ENCODE measurements at places on chromosomes 13 and 19. TPM values are rescaled to one million over a fixed set of nuclear protein-coding genes. Genes with fewer than 3 reads are reported as not detected.

- DNase-seq = no peak
Measured at GRCh38 chr19:33800012-33800680, 3.5 kb downstream of the KCTD15 start.

DNA sequence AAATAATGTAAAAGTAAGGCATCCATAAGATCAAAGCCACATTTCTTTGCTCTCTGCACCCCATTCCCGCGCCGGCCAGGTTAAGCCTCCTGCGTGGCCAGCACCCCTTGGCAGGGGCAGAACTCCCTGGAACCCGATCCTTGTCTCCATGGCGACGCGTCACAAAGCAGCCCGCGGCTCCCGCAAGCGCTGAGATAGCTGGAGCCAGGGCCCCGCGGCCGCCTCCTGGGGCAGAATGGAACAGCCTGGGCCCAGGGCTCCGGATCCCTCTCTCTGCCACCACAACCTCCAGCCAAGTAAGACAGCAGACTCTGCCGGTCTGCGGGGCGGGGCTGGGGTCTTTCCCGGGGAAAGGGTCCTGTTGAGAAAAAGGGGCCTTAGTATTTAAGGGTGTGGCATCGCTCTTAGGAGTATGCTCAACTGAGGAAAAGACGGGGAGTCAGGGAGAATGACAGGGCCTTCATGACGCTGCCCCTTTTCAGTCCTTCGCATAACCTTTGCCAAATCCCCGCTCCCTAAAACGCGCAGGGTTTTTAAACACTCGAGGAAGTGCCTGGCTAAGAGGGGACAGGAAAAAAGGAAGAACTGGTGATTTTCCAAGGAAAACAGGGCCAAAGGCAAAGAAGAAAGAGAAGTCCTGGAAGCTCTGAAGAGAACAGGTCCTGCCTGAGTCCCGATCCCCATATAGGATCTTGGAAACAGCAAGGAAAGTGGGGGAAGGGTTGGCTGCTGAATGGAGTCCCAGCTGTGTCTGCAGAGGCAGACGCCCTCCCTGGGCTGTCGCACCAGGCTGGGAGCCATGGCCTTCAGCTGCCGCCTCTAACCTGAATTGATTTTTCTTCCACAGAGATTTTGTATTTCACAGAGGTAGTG is at the start of gene TEX26:
TSS of gene TEX26 (plus strand) at position 176 of the 873 bp plus-strand sequence. CDS start at position 236, 60 bp downstream.
- DNase-seq = no peak

ZNF846 gene
- 3.6 TPM for polyA plus RNA-seq

MYDGF gene
- 222 TPM for polyA plus RNA-seq

DNA sequence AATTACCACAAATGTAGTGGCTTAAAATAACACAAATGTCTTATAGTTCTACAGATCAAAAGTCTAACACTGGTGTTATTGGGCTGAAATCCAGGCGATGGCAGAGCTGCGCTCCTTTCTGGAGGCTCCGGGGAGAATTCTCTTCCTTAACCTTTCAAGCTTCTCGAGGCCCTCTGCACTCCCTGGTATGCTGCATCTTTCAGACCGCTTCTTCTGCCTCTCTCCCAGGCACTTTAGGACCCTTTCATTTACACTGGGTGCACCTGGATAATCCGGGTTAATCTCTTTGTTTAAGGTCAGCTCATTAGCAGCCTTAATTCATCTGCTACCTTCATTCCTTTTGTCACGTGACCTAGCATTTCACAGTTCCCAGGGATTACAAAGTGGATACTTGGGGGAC is 211.3 kb upstream of the RFC3 start:
- DNase-seq = no peak

- no peak for DNase-seq
Measured at GRCh38 chr13:112525356-112525945, 62.5 kb downstream of the TUBGCP3 start.

DNA sequence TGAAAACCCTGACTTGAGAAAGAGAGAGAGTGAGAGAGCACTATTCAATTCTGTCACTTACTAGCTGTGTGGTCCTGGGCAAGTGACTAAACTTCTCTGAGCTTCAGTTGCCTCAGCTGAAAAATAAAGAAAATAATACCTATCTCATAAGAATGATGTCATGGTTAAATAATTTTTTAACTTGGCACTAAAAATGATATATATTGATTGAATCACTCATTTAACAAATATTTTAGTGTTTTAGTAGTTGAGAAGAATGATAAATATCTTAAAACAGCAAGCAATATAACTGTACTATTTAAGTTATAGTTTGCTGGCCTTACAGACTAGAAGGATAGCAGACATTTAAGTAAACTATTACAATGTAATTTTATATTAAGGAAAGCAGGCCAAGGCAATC is 764.2 kb downstream of the DIAPH3 start:
- DNase-seq = no peak

- no peak for DNase-seq
Measured at GRCh38 chr13:31772231-31772630, 32.9 kb downstream of the RXFP2 start.

GRCh38 chr19:19361075-19361594 is 40.5 kb downstream of the MAU2 start:
- DNase-seq = peak; percentile 37

DNA sequence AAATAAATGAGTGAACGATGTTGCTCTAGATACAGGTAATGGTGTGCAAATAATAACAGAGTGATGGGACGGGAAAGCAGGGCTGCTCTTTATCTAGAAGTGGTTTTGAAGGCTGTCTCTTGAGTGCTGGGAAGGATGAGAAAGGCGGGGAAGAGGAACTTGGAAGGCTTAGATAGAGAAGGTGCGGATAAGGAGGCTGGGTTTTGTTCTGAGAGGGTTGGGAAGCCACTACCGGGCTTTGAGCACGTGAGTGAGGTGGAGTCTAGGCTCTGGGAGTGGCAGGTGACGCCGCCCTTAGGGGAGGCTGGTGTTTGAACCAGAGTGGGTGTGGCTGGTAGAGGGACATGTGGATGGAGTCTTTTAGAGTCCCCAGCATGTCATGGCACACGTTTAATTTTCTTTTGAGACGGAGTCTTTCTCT is 811 bp downstream of the ARMC6 start:
- peak; percentile 12 for DNase-seq

CBLC gene
- polyA plus RNA-seq = not detected

- DNase-seq = no peak
Measured at GRCh38 chr13:26991508-26992181, 180.0 kb downstream of the USP12 start.

DNA sequence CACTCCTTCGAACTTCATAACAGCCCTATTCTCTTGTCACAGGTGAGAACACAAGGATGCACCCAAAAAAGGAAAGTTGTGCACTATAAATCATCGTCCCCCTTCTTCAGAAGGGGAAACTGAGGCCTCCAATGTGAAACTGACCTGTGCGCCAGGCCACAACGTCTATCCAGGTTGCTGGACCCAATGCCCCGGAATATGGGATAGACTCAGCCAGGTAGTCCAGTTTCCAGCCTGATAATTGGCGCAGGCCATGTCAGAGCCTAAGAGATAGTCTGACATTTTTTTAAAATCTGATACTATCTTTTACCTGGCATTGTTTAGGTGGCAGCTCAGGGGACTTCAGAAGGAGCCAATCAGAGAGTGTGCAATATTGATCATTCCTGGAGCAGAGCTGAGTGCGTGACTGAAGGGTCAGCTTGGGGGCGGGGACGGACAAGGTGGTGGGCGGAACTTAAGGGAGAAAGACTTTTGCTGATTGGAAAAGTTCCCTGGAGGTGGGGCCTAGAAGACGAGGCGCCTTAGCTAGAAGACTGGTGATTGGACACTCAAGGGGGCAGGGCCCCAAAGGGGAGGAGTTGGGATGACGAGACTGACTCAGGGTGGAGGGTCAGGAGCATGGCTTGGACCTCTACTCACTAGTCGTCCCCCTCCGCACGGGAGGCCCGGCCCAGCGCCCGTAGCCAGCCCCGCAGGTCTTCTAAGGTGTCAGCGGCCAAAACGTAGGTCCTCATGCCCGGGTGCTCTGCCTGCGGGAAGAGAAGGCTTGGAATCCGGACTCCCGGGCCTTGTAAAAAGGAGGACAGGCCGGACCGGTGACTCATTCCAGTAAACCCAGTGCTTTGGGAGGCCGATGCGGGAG is 8.5 kb downstream of the PLEKHA4 start:
- DNase-seq = no peak

DNA sequence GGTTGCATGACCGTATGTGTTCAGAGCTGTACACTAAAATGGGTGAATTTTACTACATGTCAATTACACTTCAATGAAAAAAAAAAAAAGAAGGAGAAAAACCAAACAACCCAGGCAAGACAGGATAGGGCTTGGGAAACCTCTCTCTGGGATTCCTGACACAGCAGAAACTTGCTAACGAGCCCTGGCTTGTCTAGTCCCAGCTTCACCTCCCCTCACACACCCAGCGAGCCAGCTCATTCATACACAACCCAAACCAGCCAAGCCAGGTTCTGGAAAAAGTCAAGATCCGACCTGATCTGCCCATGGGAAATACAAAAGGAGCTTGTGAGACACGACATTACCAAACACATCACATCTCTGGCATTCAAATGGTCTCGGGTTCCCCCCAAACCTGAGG is 3.7 kb upstream of the TECR start:
- no peak for DNase-seq

DNA sequence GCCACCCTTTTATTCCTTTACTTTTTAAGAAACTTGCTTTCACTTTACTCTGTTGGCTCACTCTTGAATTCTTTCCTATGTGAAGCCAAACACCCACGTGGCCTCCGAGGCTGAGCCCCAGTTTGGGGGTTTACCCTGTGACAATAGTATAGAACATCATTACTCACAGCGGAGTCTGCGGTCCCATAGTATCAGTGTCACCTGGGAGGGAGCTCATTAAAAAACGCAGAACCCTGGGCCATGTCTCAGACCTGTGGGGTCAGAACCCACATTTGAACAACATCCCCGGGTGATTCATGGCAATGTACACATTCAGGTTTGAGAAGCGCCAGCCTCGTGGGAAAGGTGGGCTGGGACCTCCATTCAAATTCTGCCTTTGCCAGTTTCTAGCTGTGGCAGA is 36.0 kb upstream of the UBL3 start:
- DNase-seq = no peak

LILRB2 gene
- not detected for polyA plus RNA-seq

- DNase-seq = no peak
Measured at GRCh38 chr19:43687660-43687997, 17.7 kb upstream of the PLAUR start.

- DNase-seq = peak; percentile 60
Measured at GRCh38 chr19:8526345-8527091, 12.6 kb upstream of the ZNF414 start.

DNA sequence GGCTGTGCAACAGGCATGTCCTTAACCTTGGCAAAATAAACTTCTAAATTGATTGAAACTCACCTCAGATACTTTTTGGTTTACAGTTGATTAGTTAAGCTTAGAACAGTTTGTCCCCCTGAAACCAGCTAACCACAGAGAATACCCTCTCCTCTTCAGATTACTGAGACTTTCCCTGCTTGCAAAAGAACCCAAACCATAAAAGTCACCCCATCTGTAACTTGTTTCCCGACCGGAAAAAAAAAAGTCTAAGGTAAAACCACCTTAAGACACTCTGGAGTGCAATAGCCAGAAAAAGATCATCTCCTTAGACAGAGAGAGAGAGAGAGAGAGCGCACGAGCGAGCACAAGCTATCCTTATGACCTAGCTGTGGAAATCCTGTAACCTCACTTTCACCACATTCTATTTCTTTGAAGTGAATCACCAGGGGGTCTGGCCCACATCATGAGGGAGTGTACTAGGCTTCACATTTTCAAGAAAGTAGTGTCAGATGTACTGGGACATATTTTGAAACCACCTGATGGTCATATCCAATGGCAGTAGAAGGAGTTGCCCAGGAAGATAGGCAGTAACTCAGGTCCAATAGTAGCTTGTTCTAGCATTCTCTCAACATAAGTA is 11.1 kb upstream of the GTF2F2 start:
- no peak for DNase-seq

GRCh38 chr13:56424246-56424645 is 716.5 kb upstream of the PRR20A start:
- DNase-seq = no peak

GRCh38 chr13:48485432-48485831 is 47.4 kb downstream of the RCBTB2 start:
- no peak for DNase-seq

- DNase-seq = no peak
Measured at GRCh38 chr13:90455823-90456222, 891.7 kb upstream of the MIR17HG start.

DNA sequence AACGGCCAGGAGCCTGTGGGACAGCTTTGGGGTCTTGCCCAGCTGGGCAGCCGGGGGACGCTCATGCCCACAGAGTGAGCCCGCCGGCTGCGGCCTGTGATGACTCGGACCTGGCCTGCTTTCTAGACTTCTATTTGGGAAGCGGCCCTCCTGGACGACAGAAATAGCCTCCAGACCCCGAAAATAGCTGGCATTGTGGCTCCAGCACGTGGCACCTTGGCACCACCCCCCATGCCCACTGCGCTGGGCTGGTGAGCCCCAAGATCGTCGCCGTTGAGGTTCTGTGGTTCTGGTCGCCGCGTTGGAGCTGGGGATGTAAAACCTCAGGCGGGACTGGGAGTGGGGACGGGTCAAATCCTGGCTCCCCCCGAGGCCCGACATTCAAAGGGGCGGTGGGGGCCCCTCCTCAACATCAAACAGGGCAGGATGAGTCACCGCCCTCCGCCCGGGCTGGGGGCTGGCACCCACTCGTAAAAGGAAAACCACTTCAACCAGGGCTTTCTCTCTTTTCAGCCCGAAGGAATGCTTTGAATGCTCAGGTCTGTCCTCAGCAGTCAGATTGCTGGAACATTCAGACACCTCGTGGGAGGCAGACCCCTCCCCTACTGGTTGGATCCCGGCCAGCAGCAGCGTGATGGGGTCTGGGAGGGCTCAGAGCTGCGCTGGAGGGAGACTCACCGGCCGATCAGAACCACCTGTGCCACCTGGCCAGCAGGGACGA is 42.1 kb downstream of the GADD45B start:
- DNase-seq = no peak

ZNF132 gene
- polyA plus RNA-seq = 3.2 TPM

DZIP1 gene
- polyA plus RNA-seq = 11.4 TPM

- DNase-seq = no peak
Measured at GRCh38 chr19:53865918-53866864, 1.5 kb upstream of the MYADM start.

DNA sequence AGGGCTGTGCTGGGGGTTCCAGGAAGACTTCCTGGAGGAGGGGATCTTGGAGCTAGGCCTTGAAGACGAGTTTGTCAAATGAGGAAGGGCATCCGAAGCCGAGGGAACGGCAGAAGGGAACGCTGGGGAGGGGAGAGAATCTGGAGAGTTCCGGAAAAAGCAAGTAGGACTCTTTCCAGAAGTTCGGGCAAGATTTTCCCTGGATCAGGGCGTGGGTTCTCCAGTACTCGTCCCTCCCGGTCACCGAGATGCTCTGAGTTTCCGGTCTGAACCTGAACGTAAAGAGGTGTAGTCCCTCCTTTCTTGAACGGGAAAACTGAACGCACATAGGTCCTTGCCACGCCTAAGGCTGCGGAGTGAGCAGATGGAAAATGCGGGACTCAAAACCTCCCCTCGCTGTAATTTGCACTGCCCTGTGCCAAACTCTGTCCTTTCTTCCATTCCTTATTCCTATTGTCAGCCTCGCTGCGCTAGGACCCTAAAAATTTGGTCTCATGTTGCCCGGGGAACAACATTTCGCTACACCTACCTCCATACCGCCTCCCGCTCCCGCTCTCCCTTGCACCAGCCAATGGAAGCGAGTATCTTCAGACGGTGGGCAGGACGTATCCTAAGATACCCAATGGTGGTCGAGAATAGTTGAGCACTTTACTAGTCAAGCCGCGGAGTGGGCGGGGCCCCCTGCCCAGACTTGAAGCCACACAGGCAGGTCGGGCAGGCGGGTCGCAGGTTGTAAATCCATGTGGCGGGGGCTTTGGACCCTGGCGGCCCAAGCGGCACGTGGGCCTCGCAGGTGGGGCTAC is at the start of gene GTPBP3:
TSS of gene GTPBP3 (plus strand) at position 682 of the 803 bp plus-strand sequence. CDS start at position 741, 59 bp downstream.
- peak; percentile 86 for DNase-seq

All from BJ (cell line).